EH (cell line): ENCODE measurements at places on chromosomes 1 and 21.

GRCh38 chr1:61091455-61091854 lies 9.1 kb downstream of the NFIA start:
- no peak for DNase-seq

DNA sequence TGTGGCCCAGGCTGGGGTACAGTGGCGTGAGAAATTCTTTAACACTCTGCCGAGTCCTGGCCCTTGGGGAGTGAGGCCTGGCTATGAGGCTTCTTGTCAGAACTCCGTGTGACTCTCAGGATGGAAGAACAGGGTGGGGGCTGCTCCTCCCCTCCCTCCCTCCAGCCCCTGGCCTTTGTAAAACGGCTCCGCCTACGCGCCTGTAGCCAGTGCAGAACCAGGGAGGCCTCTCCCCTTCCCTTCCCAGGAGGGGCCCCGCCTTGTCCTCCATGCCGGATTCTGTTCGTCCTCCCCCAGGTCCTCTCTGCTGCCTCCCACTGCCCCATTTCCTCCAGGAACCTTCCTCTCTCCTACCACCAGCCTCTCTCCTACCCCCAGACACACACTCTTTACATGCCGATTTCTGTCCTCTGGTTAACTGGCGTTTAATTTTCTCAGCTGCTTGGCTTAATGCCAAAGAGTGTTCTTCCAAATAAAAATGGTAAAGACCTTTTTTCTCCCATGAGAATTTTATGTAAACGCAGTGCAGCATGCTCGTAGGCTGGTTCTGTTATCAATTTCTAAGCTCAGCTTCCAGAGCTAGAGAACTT lies 21.0 kb downstream of the PDE9A start:
- no peak for DNase-seq

DNA sequence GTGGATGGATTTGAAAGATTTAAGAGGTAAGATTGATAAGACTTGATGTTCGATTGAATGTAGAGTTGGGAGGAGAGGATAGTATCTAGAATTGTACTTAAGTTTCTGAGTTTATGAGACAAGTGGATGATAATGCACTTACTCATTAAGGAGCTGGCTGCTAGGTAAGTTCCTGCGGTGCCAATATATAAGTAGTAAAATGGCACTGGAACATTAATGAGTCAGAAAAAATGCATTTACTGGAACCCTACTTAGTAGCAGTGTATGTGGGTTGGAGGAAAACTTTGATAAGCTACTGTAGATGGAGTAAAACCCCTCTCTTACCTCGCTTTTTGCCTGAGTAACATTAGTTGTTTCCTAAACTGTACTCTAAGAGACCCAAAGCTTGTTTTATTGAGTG lies 68.2 kb downstream of the ZFYVE9 start:
- DNase-seq = peak; percentile 4

DNA sequence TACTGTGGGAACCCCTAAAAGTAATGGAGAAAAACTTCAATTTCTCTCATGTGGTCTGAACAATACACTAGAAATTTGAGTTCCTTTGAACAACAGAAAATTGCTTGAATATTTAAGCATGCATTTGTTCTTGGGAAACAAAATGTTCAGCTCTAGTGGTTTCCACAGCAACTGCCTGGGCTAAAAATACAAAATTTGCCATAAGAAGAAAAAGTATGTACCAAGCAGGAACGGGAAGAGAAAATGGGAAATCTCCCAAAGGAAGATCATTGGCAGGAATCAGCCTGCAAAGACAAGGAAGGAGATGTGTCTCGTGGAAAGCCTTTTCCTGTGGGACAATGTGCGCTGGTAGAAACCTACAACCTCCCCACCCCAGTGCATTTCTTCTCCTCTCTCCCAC lies 119.0 kb upstream of the DPT start:
- DNase-seq = no peak

DNA sequence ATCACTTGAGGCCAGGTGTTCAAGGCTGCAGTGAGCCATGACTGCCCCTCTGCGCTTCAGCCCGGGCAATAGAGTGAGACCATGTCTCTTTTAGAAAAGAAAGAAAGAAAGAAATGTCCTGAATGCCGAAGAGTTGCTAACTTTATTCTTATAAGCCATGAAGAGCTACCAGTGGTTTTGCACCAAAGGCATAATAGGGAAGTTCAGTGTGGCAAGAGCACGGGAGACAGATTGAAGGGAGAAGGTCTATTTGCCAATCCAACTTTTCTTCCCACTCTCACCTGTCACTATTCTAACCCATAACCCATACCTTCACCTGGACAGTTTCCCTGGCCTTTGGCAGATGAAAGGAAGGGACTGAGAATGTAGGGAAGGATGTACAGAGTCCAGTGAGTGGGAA lies 4.4 kb upstream of the PEA15 start:
- no peak for DNase-seq
